ENCODE measurements at places on chromosomes 3 and 15.

DNA sequence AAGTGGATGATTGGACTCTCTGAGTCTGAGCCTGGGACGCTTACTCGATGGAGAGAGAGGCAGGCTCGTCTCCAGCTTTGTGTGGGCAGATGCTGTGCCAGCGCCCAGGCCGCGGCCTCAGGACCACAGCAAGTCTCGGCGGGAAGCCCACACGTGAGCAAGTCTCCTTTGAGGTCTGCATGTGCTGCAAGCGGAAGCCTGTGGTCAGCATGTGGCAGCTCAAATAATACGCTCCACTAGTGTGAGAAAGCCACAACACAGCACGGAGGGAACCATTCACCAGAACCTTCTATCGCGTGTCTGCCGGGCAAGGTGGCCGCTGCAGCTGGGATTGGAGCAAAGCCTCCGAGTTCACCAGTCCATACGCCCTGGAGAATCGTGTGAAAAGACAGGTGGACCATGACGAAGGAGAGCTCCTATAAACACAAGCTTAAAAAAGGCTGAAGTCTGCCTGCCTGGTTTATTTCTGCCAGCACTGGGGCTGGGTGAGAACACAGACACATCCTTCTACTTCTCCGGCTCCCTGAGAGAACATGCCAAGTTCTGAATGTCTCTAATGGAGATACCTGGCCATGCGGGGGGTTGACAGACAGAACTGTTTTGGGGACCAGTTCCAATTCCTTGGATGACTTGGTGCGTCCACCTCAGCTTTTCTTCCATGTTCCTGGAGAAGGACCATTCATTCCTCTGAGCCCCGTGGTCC, 82.0 kb upstream of the LRIG1 start:
- DNase-seq: peak; percentile 31

GRCh38 chr3:115834068-115834467, 210.8 kb downstream of the GAP43 start:
- DNase-seq: no peak

- DNase-seq: no peak
Observed at GRCh38 chr3:124246949-124247348, 255.0 kb upstream of the ROPN1 start.

DNA sequence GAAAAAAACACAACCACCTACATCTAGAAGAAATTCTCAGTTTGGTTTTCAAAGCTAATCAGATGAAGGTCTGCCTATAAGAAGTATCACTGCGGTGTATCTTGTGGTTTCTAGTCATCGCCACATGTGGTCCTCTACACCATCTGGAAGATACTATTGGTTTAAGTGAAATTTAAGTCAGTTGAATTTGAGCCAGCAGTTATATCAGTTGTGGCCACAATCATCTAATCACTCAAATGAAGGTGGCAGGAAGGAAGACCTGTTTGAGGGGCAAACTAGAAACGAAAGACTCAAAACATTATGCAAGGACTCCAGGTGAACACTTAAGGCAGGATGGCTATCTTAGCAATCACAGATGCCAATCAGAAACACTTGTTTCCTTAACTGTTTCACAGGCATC, 48.7 kb downstream of the ETV5 start:
- DNase-seq: no peak

GRCh38 chr3:81716870-81717509, 44.5 kb downstream of the GBE1 start:
- DNase-seq: no peak

DNA sequence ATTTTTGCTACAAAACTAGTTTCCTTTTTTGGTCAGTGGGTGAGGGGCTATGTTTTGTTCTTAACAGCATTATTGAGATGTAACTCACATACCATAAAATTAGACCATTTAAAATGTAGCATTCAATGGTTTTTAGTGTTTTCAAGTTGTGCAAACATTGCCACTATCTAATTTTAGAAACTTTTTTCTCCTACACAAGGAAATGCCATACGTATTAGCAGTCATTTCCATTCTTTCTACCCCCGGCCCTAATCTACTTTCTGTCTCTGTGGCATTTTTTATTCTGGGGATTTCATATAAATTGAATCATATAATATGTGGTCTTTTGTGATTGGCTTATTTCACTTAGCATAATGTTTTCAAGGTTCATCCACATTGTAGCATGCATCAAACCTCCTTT, 55.0 kb upstream of the TIPARP start:
- no peak for DNase-seq

- DNase-seq: no peak
Observed at GRCh38 chr3:185473290-185473815, 25.5 kb downstream of the TMEM41A start.

GRCh38 chr3:5079761-5080160, 42.3 kb upstream of the ARL8B start:
- DNase-seq: no peak

GRCh38 chr3:99516936-99517335, 121.5 kb upstream of the COL8A1 start:
- no peak for DNase-seq

DNA sequence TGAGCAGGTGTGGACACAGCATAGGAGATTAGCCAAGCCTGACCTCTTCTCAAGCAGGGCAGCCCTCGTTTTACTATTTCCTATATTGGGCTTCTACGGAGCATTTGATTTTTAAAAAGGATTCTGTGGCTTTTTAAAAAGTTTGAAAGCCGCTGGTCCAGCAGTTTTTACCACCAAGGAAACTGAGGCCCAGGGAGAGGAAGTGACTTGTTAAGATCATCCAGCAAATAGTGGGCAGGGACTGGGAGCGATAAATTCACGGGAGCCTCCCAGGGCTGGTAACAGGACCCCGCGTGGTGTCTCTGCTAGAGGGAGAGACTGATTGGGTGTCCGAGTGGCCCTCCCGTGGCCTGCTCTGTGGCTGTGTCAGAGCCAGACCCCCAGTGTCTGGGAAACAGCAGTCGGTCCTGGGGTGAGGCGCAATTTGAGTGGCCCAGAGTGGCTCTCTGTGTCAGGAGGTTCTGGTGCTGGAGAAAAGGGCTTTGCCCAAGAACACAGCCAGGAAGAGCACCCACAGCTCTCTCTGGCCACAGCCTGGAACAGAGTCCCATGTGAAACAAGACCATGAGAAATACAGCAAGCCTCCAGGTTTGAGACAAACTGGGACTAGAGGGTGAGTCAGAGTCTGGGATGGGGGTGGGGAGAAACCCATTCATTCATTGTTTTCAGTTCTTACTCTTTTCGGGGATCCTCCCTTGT, 4.2 kb downstream of the FURIN start:
- DNase-seq: no peak

DNA sequence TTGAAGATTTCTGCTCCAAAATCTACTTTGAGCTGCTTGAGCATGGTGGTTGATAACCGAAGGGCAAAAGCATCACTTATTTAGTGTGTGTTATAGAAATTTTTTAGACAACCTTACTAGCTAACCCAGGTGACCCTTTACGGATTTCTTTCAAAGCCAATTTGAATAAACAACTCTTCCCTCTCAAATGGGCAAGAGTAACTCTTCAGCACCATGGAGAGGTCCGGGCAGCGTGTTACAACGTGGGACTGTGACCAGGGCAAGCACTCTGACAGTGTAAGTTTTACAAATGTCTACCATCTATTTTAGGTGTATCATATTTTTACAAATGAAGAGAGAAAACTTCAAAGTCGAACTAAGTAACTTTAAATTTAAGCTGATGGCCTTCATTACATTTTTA, 471.8 kb downstream of the MFSD1 start:
- DNase-seq: no peak

- DNase-seq: no peak
Observed at GRCh38 chr15:77099741-77100463, 29.0 kb upstream of the TSPAN3 start.

GRCh38 chr3:50371133-50371685, 11.9 kb upstream of the TMEM115 start:
- DNase-seq: no peak

GRCh38 chr15:31480356-31481025, 153.9 kb downstream of the KLF13 start:
- DNase-seq: no peak

- DNase-seq: no peak
Observed at GRCh38 chr15:92336419-92336987, 57.2 kb upstream of the ST8SIA2 start.

DNA sequence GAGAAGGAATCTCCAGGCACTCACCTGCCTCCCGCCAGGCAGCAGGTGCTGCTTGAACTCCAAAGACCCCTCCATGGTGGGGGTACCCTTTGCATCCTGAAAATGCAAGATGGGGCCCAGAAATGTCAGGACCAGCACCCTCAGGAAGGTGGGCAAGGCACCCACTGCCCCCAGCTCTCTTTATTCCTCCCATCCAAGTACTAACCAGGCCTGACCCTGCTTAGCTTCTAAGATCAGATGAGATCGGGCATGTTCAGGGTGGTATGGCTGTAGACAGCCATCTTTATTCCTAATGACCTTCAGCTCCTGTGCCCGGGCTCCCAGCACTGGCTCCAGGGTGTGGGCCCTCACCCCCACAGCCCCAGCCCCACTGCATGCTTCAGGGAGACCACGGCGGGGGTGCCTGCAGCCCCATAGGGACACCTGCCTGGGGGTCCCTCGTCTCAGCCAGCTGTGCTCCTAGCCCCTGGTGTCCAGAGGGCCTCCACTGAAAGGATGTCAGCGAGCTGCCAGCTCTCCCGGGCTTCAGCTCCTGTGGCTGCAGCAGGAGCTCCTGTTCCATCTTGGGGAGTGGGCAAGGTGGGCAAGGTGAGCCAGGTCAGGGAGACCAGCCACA, 13.2 kb downstream of the PLA2G4B start:
- DNase-seq: no peak
